Mucosa of descending colon (tissue), 3 donors: ENCODE measurements at places on chromosomes 2 and 18.

DNA sequence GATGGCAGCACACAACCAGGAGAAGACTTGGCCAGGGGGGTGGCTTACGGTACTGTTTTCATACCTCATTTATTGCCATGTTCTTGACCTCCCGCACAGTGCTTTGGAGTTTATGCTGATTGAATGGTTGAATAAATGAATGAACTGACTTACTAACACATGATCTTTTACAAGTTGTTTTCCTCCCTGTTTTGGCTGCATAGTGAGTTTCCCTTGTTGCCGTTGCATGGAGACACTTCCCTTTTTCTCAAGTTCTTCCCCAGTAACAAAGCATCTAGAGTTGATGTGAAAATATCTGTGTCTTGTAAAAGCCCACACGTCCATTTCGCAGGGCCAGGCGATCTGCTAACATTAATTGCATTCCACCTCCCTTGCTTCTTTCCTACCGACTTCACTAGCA, 35.7 kb upstream of the RAB1A start:
- DNase-seq = no peak

DNA sequence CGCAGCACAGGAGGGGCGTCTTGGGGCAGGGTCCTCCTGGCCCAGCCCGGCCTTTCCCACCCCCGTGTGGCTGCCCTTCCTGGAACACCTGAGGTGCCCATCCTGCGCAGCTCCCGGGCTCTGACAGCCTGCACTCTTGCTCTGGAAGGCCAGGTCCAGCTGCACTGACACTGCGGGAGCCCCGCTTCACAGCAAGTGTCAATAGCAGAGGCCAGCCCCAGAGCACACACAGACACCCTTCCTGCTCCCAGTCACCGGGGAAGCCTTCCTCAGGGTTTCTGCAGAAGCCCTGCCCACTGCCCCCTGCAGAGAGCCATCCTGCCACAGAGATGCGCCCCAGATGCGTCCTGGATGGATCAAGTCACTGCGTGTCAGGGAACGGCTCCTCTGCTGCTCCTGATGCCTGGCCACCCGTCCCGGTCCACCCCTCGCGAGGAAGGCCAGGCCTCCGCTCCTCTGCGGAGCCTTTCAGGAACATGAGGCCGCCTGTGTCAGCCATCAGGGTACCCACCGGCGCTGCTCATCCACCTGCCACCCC, 519.2 kb upstream of the MYT1L start:
- DNase-seq = no peak

DNA sequence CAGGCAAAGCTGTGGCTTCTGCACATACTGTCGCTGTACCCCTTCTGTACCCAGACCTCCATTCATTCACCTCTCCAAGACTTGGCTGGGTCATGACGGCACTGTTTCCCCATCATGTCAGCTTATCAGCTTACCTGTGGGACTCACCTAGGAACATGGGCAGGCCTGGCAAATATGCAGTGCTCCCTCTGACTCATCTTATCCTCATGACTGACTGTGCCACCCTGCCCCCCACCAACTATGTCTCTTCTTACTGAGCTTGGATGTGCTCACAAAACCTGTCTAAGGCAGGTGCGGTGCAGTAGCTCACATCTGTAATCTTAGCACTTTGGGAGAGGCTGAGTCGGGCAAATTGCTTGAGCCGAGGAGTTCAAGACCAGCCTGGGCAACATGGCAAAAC, 152.4 kb downstream of the MGAT5 start:
- DNase-seq = no peak

DNA sequence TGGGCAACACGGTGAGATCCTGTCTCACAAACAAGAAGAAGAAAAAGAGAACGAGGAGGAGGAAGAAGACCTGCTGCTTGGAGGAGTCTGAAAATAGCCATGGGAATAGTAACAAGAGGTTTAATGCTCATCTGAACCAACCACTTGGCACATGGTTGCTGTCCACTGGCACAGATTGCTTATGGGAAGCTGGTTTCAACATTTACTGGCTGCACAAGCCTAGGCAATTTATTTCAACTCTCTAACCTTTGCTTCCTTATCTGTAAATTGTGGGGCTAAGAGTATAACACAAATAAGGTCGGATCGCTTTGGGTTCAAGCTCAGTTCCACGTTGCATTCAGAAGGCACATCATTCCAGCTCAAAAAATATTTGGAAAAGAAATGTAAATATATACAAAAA, 14.2 kb upstream of the RHOB start:
- DNase-seq = no peak

DNA sequence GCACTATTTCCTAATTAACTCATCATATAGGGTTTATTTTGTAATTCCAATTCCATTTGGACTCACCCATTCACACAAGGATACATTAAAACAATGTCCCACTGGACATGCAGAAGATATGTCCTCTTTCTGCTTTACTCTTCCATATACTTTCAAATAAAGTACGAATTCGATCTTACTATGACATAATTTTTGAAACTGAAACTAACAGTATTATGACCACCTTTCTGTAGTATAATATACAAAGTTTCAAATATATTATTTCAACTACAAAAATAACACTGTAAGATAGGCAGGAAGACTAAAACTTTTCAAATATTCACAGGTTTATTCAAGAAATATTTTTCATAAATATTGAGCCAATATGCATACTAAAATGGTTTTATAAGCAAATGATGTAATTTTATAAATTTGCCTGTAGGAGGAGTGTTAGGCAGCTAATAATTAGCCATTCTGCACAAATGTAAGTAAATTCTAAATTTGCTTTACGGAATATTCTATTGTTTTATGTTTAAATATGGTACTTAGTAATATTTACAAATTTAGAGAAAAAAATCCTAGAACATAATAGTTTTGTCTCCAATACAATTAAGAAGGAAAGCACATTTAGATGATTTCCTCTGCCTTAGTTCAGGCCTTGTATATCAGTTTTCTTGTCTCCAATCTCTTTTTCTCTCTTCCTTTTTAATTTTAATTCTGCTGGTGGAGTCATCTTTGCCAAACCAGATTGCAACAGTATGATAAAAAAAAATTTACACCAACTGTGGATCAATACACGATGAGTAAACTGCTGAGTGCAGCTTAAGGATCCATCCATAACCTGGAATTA, 85.9 kb downstream of the CERKL start:
- DNase-seq = no peak
